Activated CD8-positive, alpha-beta memory T cell treated with anti-CD3 and anti-CD28 coated beads for 48 hours (primary cell): ENCODE measurements at places on chromosomes 7 and 10.

DNA sequence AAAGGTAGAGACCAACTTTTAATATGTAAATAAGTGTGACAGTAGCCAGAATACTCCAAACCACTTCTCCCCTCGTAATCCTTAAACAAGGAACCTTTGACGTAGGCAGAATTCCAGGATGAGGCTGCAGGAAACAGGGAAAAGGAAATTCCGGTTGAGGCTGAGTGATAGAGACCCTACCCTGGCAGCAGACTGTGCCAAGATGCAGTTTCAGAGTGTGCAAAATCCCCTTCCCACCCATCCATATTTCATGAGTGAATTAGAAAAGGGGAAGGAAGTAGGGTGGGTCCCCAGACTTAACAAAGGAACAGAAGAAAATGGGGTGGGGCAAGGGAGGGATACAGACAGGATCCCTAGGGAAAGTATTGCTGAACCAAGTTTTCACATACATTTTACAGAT is 143.0 kb downstream of the RAPGEF5 start:
- no peak for DNase-seq

GRCh38 chr7:11605749-11606148 is 226.2 kb downstream of the THSD7A start:
- no peak for DNase-seq

- no peak for DNase-seq
These were observed 110.4 kb downstream of the TRIL start for GRCh38 chr7:28847681-28848080.

GRCh38 chr10:7545261-7545660 is 121.5 kb downstream of the ITIH5 start:
- no peak for DNase-seq

DNA sequence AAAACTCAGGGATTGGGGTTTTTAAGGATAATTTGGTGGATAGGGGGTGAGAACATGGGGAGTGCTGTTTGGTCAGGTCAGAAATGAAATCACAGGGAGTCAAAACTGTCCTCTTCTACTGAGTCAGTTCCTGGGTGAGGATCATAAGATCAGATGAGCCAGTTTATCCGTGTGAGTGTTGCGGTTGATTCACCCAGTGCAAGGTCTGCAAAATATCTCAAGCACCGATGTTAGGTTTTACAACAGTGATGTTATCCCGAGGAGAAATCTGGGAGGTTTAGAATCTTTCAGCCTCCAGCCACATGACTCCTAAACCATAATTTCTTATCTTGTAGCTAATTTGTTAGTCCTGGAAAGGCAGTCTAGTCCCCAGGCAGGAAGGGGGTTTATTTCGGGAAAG is 31.7 kb upstream of the AGR2 start:
- no peak for DNase-seq

- no peak for DNase-seq
These were observed 279.6 kb upstream of the PITRM1 start for GRCh38 chr10:3452173-3452626.
